NCI-H2081 treated with DMSO at 0.1 percent for 48 hours (cell line): ENCODE measurements at places on chromosomes 5 and 9.

DNA sequence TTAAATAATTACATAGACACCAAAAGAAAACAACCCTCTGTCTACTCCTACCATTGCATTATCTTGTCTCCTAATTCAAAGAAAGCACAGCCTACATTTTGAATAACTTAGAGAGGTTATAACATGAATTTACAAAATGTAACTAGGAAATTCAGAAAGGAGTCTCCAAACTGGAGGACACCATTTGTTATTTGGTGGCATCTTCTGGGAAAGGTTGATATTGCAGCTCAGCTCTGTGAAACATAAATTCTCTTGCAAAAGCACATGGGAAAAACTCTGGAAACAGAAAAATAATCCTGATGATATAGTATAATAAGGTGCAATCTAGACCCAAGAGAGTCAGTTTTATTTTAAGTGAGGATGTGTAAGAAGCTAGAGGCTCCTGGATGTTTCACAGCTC, 215.3 kb downstream of the MLLT3 start:
- DNase-seq: no peak

DNA sequence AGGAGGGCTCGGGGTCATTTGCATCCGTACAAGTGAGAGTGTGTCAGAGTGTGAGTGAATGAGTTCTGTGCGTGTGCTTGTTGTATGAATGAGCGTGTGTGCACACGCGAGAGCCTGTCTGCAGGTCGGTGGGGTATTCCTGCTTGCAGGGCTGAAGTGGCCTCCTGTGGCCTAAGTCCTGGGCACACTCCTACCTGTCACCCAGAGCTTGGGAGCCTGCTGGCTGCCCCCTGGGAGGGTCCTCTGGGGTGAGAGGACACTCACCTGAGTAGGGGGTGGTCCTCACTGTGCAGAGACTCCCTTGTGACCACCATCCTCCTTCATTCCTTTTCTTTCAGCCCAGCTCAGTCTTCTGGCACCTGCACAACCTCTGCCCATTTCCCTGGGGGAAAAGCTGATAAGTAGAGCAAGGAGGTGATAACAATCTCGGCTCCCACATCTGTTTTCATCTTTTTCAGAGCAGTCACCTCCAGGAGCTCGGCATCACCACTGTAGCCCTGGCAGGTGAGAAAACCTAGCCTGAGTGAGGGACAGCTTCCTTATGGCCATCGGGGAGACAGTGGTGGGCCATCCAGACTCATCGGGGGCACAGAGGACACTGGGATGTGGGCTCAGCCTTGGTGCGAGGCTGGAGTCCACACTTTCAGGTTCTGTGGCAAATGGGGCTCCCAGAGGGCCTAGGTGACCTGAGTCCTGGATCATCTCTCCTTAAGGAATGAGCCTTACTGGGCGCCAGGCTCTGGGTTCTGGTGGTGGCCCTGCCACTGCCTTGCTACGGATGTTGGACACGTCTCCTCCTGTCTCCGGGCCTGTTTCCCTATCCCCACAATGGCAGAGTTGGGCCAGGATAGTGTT, 38.7 kb upstream of the SYNPO start:
- no peak for DNase-seq

GRCh38 chr5:34582371-34582770, 73.8 kb upstream of the RAI14 start:
- DNase-seq: no peak

GRCh38 chr5:16326137-16326536, 139.5 kb downstream of the ZNF622 start:
- no peak for DNase-seq

- no peak for DNase-seq
These were observed 1026.7 kb upstream of the DMAC1 start for GRCh38 chr9:8826281-8826680.

DNA sequence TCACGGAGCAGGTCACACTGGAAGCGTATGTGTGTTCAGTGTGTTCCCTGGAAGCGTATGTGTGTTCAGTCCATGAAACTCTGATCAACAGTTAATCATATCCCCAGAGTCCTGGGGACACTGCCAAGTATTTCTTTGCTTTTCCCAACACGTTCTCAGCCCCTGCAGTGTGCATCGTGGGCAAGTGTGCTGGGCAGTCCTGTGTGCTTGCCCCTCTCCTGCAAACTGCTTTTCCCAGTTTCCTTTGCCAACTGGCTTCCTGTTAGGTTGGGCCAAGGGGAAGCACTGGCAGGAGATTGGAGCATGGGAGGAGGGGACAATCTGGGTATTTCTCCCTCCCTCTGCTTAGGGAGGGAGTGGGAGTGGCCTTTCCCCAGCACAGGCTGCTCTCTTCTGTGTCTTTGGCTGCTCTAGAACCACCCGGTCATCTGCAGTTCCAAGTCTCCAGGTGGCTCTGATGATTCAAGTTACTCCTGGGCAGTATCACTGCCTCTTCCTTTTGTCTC, 36.8 kb upstream of the NEK6 start:
- DNase-seq: peak; percentile 86

DNA sequence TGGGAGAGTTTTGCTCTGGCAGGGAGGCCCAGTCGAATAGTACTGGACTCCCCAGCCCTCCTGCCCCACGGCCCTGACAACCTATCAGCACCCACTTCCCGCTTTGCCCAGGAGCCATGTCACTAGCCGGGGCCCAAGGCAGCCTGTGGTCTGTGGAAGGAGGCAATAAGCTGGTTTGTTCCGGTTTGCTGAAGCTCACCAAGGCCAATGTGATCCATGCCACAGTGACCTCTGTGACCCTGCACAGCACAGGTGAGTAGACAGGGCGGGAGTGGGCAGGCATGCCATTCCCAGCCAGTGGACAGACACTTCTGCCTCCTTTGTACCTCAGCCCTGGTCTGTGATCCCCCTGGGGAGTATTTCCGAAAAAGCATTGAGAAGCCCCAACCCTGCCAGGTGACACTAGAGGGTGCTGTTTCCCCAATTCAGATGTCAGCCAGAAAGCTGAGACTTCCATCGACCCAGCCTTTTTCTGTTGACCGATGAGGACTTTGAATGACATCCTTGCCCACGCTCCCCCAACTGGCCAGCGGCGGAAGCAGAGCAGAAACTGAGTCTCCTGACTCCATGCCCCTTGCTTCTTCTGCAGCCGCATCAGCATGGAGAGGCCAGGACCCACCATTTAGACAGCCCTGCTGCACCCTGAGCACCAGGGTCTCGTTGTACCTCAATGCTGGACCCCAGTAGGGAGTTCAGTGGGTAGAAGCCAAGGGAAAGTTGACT, 9.6 kb downstream of the PCYOX1L start:
- no peak for DNase-seq

DNA sequence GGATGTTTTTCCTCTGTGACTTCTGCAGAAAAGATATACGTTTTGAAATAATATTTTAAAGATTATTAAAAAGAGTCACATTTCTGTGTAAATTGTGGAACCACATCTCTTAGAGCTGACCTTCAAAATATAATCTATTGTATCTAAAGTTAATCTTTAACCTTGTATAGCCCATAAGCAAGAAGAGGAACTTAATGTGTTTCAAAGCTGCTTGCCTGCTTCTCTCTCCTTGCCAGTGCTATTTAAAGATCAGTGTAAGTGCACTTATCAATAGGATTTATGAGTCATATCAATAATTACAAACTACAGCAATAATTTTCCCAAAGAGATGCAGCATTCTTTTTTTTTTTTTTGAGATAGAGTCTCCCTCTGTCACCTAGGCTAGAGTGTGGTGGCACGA, 29.4 kb upstream of the GDA start:
- no peak for DNase-seq

GRCh38 chr9:71761938-71762353, 6.4 kb downstream of the CEMIP2 start:
- no peak for DNase-seq

- no peak for DNase-seq
These were observed 1312.6 kb upstream of the DMAC1 start for GRCh38 chr9:9112001-9112720.

- DNase-seq: peak; percentile 89
These were observed 162.2 kb downstream of the HSD17B3 start for GRCh38 chr9:96139592-96140295.

GRCh38 chr9:135815830-135816650, 91.3 kb downstream of the CAMSAP1 start:
- DNase-seq: no peak

- no peak for DNase-seq
These were observed 52.1 kb upstream of the FSTL4 start for GRCh38 chr5:133664422-133664821.
